ENCODE measurements at places on chromosomes 11 and 22.

GRCh38 chr11:74248469-74248868, 63.0 kb downstream of the P4HA3 start:
- no peak for DNase-seq

DNA sequence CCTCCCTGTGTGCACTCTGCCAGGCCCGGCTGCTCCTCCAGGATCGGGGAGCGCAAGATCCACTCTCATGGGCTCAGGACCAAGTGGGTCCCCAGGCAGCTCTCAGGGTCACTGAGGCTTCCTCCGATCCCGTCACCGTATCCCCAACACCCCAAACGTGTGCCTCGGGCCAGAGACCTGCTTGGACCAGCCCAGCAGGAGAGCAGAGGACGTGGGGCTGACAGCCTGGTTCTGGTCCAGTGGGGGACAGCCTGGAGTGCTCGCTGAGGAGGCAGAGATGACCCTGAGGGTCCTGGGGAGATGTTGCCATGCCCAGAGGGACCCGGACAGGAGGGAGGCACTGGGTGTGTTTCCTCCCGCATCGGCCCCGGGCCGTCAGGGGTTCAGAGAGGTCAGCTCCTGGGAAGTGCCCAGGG, 1402.6 kb downstream of the BRD1 start:
- no peak for DNase-seq

- DNase-seq = no peak
Observed at GRCh38 chr11:114061048-114061680, 1.7 kb downstream of the ZBTB16 start.

GRCh38 chr22:46659791-46660186, 39.6 kb downstream of the GRAMD4 start:
- no peak for DNase-seq

- no peak for DNase-seq
Observed at GRCh38 chr22:36335621-36336020, 52.1 kb downstream of the MYH9 start.

DNA sequence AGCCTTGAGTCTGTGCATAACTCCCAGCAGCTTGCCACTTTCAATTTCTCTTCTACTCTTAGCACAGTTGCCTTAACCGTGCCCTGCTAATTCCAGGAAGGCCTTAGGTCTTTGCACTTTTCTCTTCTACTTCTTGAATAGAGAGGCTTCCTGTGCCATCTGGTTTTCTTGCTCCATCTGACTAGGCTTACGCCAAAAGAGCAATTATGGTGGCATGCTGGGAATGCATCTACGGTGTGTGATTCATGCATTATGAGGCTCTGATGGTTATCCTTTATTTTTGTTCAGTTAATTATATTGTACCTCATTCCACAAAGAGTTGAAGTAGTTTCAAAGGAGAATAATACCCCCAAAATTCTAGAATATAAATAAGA, 29.4 kb downstream of the SIK2 start:
- DNase-seq = peak; percentile 81

DNA sequence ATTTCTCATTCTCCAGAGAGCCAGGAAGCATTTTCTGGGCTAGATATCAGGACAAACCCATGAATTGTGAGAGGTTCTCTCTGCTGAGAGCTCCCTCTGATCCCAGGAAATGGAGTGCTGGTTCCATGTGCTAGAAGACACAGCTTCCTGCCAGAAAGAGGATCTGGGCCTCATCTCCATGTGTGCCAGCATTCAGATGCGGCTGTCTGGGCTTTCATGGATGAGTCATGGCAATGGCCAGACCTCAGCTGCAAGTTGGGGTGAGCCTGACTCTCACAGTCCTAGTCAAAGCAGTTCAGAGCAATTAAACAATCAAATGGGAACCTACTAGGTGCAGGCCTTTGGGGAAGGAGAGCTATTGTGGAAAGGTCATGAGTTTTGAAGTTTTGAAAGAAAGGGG, 82.3 kb upstream of the EED start:
- DNase-seq = no peak

DNA sequence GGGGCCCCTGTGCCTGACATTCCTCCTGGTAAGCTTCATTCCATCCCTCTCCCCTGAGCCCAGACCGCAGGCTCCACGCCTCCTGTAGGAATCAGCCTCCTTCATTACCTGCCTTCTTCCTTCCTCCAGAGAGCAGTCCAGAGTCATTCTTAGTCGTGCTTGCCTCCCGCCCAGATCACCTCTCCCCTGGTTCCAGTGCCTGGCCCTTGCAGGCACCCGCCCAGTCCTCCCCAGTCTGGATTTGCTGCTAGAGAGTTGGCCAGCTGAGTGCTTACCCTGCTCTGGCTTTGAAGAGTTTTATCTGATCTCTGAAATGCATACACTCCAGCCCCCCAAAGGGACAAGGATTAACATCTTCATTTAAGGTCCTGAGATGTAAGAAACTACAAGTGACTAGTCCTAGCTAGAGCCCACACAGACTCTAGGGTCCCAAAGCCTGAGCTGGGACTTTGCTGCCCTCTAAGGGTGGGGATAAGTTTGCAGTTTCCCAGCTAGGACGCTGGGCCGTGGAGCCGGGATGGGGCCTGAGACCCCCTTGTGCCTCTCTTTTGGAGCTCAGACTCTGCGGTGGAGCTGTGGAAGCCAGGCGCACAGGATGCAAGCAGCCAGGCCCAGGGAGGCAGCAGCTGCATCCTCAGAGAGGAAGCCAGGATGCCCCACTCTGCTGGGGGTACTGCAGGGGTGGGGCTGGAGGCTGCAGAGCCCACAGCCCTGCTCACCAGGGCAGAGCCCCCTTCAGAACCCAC, 1.6 kb downstream of the NR1H3 start:
- DNase-seq = no peak

GRCh38 chr11:64113462-64113780, 52.5 kb downstream of the MACROD1 start:
- no peak for DNase-seq

DNA sequence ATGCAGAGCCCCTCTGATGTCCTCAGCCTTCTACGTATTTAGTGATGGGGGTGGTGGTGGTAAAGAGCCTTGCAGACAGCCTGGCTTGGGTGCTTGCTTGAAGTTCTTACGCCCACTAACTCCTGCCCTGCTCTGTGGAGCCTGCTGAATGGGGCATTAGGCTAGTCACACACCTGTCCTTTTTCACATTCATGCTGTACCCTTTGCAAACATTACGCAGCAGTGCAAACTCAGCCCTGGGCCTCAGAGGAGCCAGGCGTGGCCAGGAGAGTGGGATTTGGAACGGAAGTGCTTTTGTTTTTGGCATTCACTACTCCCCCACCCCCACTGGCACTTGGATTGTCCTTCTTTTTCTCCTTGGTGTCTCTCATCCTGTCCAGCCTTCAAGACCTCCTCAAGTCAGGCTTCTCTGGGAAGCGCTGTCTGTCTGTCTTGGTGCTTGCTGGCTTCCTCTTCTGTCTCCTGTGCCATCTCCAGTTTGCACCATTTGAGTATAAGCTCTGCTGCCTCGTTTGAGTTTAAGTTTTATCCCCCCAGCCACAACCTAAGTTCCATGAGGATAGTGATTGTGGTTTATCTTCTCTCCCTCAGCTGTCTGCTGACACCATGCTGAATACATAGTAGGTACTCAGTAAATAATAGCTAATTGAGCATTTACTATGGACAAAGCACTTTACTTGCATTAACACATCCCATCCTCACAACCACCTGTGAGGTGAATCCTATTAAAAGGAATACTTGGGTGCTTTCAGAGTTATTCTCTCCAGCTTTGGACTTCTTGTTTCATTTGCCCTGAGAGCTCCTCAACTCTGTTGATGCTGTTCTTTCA, 26.7 kb downstream of the ZBTB16 start:
- no peak for DNase-seq

DNA sequence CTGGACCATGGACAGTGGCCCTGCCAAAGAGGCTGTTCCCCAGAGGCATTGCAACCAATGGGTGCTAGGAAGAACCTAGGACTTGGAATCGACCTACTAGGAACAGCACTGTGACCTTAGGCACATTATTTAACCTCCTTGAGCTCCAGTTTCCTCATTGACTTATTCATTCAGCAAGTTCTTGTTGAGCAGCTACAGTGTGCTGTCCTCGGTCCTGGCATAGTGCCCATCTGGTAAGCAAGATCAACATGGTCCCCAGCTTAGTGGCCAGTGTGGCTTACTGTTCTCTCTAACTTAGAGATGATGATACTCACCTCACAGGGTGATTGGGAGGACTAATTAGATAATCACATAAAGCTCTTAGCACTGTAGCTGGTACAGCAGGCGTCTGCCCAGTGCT, 8.2 kb downstream of the ABCG4 start:
- DNase-seq = no peak

DNA sequence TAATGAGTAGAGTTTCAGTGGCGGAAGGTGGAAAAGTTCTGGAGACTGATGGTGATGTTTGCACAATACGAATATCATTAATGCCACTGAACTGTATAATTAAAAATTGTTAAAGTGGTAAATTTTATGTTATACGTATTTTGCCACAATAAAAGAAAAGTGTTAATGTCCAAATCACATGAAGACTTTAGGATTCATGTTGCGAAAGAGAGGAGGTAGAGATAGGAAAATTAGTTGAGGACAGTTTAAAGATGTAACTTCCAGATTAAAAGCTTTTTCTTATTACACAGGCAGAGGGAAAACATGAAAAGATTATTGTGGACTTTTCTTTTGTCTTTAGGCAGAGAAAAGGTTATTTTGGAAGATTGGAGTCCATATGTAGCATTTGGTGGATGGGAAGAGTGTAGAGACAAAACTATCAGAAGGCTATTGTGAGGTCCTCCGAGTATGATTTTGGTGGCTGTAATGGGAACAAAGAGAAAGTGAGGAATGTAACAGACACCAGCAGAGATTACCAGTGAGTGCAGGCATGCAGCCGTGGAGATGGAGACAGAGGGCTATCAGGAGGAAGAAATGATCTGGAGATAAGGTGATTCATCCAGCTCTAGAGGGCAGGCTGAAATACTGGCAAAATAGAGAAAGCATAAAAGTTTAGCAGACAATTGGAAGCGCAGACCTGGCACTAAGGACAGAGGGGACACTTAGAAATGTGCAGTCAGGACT, 12.5 kb downstream of the VPS26B start:
- DNase-seq = no peak

Data from CD4-positive, CD25-positive, alpha-beta regulatory T cell (primary cell).